Choroid plexus epithelial cell (primary cell): ENCODE measurements at places on chromosomes 3 and 15.

DNA sequence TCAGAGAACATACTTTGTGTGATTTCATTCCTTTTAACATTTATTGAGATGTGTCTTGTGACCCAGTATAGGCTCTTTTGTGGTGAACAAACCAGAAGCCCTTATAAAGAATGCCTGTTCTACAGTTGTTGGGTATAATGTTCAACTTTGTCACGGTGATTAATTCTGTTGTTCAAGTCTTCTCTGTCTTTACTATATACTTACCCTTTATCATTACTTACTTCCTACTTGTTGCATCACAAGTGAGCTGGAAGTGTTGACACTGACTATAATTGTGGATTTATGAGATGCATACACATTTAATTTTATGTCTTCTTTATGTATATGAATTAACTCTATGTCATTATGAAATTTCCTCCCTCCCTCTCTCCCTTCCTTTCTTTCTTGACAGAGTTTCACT is 59.7 kb upstream of the TBL1XR1 start:
- DNase-seq, result peak; percentile 23

- no peak for DNase-seq
Observed at GRCh38 chr3:81839504-81840094, 78.2 kb upstream of the GBE1 start.

DNA sequence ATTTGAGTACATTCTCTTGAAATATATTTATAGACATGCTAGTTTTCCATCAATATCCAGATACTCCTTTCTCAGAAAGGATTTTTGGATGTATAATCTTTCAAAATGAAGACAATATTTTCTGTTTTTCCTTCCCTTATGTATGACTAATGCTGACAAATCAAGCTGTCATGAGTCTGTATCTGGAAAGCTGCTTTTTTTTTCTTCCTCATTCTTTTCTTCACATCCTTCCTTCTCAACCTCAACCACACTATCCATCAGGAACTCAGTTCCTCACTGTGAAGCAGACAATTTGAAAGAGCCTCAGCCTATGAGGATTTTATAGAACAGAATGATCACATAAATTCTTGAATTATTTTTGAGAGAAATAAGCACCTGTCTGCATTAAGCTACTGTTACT is 335.9 kb upstream of the EPHA6 start:
- no peak for DNase-seq

- no peak for DNase-seq
Observed at GRCh38 chr15:82570721-82571508, 30.7 kb upstream of the RPS17 start.

- no peak for DNase-seq
Observed at GRCh38 chr3:63095-63765, 133.3 kb upstream of the CHL1 start.

GRCh38 chr3:165403666-165404065 is 207.5 kb upstream of the SLITRK3 start:
- DNase-seq, result no peak

GRCh38 chr3:142281474-142281873 is 56.1 kb upstream of the GK5 start:
- no peak for DNase-seq
